ENCODE measurements at places on chromosomes 2 and 18.

DNA sequence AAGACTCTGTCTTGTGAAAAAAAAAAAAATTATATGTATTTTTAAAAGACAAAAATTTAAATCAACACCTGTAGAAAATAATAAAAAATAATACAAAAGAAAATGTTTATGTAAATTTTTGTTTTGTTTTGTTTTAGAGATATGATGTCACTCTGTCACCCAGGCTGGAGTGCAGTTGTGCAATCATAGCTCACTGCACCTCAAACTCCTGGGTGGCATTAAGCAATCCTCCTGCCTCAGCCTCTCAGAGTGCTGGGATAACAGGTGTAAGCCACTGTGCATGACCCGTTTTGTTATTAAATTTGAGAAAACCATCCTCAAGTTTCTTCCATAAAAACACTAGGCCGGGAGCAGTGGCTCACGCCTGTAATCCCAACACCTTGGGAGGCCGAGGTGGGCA, 56.2 kb upstream of the B3GNT7 start:
- no peak for DNase-seq

- DNase-seq = no peak
Measured at GRCh38 chr2:1884933-1885580, 140.7 kb upstream of the PXDN start.

GRCh38 chr2:102063941-102064678, 72.3 kb downstream of the IL1R2 start:
- DNase-seq = no peak

- no peak for DNase-seq
Measured at GRCh38 chr18:37754141-37754540, 188.5 kb upstream of the CELF4 start.

- no peak for DNase-seq
Measured at GRCh38 chr2:95004287-95004686, 21.2 kb upstream of the MAL start.

DNA sequence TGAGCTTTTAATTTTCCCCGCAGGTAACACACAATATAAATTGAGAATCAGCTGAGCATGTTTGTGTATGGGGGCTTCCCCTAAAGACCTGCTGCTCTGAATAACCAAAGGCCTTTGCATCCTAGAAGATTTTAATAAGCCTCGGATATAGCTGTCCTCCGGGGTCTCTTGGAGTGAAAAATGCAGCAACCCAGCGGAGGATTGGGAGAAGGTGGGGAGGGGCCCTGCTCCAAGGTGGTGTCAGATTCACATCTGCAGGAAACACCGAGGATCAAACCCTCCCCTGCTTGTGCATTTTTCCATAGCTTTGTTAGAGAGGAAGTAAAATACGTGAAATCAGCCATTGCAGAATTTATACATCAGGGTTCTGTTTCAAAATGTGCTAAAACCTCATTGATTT, 63.0 kb upstream of the OTOF start:
- DNase-seq = no peak

GRCh38 chr2:101270700-101271259, 18.1 kb downstream of the CNOT11 start:
- no peak for DNase-seq

- no peak for DNase-seq
Measured at GRCh38 chr2:39537150-39537549, 100.1 kb upstream of the MAP4K3 start.

GRCh38 chr2:139457873-139458272, 677.7 kb upstream of the NXPH2 start:
- DNase-seq = no peak

DNA sequence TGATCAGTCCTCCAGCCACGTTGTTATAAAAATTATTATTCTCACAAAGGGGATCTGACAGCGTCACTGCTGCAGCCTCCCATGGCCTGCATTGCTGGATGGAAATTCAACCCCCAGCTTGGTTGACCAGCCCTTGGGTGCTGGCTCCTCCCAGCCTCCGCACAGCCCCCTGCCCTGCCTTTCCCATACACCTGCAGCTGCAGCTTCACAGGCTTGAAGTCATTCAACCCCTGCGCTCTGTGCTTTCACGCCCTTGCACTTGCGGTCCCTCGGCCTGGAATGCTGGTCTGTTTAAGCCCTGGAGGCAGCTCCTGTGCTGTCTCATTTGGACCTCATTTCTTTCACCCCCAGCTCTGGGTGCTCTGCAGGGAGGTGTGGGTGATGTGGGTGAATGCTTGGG, 860 bp upstream of the CD8A start:
- DNase-seq = no peak

- peak; percentile 33 for DNase-seq
Measured at GRCh38 chr2:38076152-38076709, 280 bp upstream of the CYP1B1 start.

DNA sequence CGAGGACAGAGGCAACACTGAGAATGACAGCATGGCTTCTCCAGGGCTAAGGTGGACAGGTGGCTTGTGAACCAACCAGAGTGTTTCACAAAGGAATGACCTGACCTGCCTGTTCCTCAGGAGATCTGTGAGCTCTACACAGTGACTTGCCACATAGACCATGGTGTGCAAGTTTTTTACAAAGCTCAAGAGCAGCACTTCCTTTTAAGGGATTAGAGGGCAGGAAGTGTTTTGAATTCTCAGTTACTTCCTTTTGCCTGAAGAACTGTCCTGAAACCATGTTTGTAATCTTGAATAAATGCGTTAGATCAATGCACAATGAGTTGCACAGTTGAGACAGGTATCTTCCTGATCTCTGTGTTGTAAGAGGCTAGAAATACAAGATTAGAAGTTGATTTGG, 421.9 kb downstream of the THSD7B start:
- DNase-seq = no peak

DNA sequence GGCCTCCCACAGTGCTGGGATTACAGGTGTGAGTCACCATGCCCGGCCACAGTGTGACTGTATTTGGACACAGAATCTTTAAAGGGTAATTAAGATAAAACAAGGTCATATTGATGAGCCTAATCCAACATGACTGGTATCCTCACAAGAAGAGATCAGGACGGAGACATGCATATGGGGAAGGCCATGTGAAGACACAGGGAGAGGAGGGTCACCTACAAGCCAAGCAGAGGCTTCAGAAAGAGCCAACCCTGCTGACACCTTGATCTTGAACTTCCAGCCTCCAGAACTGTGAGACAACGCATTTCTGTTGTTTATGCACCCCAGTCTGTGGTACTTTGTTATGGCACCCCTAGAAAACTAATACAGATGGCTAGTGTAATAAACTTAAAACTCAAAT, 72.4 kb downstream of the REV1 start:
- no peak for DNase-seq

DNA sequence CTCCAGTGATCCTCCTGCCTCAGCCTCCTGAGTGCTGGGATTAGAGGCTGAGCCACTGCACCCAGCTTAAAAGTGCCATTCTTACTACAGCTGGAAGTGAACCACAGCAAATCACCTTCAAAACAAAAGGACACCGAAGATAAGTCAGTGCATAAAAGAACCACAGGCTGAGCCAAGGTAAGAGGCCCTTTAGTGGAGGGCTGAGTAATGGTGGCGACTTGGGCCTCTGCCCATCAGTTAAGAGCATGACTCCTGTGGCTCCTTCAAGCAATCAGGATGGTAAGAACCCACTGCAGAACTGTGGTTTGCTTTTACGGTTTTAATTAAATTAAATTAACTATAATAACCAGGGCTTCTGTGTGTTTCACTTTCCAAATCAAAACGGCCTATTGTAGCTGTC, 75.1 kb downstream of the CTAGE1 start:
- no peak for DNase-seq

DNA sequence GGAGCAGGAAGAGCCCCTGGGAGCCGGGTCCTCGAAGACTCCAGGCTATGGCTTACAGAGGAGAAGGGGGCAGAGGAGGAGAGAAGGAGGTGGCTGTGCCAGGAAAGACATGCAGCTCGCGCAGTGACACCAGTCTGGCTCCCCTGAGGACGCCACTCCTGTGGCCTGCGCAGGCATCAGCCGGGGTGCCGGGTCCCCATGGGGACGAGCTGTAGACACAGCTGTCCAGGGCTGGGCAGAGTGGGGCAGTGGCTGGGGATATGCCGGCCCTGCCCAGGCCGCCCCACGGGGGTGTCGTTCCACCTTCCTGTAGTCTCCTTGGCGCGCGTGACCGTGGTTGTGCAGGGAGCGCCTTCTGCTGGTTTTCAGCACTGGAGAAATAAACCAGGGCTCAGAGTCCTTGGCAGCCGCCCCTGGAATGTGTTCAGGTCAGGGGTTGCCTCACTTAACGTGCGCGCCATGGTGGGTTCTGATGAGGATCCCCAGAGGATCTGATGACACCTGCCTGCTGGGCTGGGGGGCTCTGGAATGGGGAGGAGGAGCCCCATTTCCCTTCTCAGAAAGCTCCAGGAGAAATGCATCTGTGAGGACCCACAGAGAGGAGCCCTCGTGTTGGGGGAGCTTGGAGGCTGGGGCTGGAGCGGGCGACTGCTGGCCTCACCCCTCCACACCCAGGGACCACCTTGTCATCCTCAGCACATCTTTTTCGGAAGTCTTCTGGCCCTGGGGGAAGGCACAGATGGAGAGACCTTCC, 26.7 kb downstream of the RAMP1 start:
- no peak for DNase-seq

GRCh38 chr2:27735263-27735904, 36.1 kb upstream of the MRPL33 start:
- no peak for DNase-seq

DNA sequence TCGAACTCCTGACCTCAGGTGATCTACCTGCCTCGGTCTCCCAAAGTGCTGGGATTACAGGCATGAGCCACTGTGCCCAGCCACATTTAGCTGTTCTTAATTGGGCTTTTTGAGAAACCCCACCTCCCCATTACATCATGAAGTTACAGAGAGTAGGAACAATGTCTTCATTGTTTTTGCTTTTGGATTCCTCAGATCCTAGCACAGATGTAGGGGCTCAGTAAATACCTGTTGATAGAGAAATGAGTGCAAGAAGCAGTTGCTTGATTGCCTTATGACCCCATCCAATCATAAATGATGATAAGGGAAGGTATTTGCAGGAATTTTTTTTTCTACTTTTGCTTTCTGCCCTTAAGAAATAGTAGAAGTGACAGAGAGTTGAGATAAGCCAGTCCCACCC, 25.4 kb downstream of the GREB1L start:
- no peak for DNase-seq

Measured in NCI-H1417 treated with DMSO at 0.1 percent for 48 hours (cell line).